ENCODE measurements at places on chromosomes 12 and 14.

DNA sequence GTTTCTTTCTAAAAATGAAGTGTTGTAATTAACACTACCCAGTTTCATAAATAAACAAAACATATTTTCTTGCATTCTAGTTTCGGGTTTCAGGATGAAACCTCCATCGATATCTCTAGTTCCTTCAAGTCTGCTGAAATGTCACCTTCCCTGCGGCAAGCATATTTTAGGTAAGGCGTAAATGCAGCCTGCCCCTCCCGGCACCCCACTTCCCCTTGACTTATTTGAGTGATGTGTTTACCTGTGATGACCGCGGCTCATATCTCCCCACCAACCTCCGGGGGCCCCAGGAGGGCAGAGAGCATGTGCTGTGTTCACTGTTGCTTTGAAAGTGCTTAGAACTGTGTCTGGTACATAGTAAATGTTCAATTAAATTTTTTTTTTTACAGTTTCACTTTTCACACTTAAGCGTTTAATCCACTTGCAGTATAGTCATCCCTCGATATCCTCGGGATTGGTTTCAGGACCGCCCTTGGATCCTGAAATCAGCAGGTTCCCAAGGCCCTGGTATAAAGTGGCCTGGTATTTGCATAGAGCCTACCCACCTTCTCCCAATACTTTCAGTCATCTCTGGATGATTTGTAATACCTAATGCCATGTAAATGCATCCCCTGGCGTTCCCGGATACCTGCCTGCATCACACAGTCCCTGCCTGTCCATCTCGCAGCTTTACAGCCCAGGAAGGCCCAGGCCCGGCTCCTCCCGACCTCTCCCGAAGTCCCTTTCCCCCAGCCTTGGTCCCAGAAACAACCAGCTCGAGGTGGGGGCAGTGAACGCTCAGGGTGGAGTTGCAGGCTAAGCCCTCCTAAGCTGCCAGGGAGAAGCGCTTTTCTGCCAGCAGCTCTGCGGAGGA is 40.2 kb upstream of the FBRSL1 start:
- no peak for DNase-seq

- DNase-seq: no peak
These were observed 586 bp downstream of the TTC6 start for GRCh38 chr14:37595809-37596621.

- DNase-seq: no peak
These were observed 8.3 kb downstream of the CPNE6 start for GRCh38 chr14:24079491-24080141.

DNA sequence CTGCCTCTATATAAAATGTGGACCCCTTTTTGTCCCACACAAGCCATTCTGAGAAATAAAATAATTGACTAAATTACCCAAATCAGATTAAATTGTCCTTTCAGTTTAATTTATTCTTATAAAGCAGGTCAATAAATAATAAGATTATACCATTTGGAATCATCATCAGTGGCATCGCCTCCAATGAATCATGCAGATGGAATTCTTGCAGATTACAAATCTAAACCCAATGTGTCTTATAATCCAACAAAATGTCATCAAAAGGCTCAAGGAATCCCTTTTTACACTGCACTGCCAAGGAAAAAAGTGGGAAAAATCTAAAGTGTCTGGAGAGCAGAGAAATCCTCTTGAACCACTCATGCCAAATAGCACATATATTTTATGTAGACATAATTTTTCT is 138.2 kb upstream of the TSPAN8 start:
- no peak for DNase-seq

GRCh38 chr12:12714276-12715021 is 2.7 kb upstream of the CDKN1B start:
- no peak for DNase-seq

DNA sequence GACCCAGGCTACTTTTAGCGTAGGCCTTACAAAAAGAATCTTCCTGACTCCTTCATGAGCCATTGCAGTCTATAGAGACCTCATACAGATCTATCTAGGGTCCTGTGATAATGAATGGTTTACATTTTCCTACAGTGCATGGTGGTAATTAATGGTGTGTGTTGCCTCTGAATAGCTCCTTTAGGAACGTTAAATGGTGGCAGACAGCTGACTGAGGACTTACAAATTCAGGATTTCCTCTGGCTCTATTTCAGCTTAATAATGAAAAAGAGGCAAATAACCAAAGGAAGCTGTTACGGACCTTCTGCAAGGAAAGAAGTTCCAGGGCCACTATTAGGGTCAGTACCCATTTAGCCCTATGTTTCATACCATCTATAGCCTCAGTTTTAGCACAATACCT is 5.1 kb downstream of the IKBIP start:
- DNase-seq: no peak

DNA sequence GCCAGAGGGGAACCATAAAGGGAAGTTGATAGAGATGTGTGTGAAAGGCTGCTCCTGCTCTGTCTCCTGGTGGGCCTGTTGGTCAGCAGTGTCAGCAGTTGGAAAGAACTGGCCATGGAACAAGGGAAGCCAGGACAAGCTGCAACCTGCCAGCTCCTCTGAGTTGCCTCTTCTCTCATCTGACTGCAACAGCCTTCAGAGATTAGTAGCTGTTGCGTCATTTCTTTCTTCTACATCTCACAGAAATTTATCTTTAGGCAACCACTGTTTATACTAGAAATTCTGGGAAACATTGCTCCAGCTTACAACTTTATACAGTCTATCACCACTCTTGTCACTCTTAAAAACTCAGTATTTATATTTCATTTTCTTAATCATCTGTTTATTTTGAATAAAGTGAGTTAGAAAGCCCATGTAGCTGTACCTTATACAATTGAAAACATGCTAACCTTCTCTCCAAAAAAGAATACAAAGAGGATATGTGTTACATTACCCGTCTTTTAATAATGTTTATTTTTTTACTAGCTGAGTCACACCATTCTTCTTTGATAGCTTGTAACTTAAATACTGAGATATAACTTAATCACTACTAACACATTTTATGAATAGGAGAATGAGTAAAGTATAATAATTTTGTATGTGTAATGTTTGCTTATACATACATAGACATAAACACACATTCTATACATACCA is 224.2 kb downstream of the LRFN5 start:
- DNase-seq: no peak

- no peak for DNase-seq
These were observed 8.8 kb upstream of the LGR5 start for GRCh38 chr12:71430756-71431155.

DNA sequence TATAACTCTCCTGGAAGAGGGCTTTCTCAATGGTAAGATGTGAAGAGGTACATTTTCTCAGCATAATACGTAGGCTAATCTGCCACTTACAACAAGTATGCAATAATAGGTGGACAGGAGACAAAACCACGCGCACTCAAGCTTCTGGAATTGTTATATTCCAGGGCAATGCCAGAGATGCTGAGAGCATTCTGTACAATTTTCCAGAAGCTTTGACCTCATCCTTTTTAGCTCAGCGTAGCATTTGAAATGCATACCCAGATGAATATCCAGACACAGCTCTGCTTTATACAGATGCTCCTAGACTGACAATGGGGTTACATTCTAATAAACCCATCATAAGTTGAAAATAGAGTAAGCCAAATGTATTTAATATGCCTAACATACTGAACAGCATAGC is 1492.4 kb upstream of the FLRT2 start:
- no peak for DNase-seq

GRCh38 chr12:67451206-67451605 is 182.0 kb downstream of the CAND1 start:
- no peak for DNase-seq

GRCh38 chr12:53935383-53936341 is 3.0 kb upstream of the HOXC13 start:
- DNase-seq: no peak

DNA sequence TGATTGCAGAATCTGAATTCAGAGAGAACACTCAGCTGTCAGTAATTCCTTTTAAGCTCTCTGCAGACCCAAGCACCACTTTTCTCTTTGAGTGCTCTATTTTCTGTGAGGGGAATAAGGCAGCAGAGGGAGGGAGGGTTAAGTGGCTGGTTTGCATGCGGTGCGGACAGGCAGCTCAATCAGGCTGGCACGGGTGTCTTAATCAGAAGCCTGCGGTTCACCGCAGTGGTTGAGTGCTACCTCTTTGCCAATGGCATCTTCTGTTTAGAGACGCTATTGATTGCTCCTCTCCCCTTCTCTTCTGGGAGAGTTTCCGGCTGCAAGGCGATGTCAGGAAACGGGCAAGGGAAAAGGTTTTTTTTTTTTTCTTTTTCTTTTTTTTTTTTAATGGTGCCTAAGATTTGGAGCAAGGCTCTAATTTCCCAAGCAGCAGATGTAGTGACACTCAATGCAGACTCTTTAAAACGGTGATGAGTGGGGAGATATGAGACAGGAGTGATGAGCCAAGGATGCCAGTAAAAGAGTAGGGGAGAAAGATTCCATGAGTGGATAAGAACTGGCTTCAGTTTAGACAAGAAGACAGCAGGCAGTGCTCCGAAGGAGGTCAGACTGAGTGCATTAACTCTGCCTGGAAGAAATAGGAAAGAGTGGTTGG is 533.7 kb upstream of the SEL1L start:
- no peak for DNase-seq

- DNase-seq: no peak
These were observed 18.6 kb downstream of the TEAD4 start for GRCh38 chr12:2977776-2978175.

DNA sequence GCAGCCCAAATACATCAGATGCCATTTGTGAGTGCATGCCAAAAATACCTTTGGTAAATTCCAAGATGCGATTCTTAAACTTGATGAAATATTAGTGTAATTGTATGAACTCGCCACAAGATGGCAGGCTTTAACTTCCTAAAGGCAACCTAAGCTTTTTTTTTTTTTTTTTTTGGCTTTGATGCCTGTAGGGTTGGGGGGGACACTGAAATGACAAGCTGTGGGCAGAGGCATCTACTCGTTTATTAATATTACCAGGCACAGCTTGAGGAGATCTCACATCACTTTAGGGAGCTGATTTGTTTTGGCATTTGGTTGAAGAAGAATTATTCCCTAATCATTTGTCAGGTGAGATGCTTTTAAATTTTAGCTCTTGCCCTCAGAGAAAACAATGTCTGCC is 126.7 kb upstream of the CCDC196 start:
- no peak for DNase-seq

GRCh38 chr12:26274441-26275312 is 79.3 kb downstream of the SSPN start:
- DNase-seq: no peak

- no peak for DNase-seq
These were observed 5.9 kb downstream of the KRT86 start for GRCh38 chr12:52280319-52280795.

Measured in stimulated activated CD8-positive, alpha-beta memory T cell treated with anti-CD3 and anti-CD28 coated beads, Interleukin-4, amount 100 ng/mL, for 1 hour (primary cell).